ENCODE measurements at places on chromosomes 6 and 20.

DNA sequence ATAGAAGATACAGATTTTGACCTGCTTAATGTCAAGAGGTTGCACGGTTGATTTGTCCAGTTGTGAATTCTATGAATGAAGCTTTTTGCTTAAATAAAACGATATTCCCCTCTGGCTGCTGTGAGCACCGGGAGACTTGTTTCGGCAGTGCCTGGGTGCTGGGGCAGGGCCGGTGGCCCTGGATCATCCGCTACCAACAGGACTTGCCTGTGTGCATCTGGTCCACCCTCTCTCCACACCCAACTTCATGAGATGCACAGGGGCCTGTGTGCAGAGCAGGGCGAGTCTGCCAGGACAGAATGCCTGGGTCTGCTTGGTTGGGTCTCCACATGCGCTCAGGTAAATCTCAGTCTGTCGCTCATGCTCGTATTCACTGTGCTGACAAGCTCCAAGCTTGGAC is 65.5 kb downstream of the TSHZ2 start:
- no peak for DNase-seq

GRCh38 chr6:46687619-46688097 is at the start of gene TDRD6:
Gene TDRD6, plus strand, starts transcription at chr6:46687885. Its CDS starts 244 bp downstream, at chr6:46688129.
- DNase-seq, result no peak

DNA sequence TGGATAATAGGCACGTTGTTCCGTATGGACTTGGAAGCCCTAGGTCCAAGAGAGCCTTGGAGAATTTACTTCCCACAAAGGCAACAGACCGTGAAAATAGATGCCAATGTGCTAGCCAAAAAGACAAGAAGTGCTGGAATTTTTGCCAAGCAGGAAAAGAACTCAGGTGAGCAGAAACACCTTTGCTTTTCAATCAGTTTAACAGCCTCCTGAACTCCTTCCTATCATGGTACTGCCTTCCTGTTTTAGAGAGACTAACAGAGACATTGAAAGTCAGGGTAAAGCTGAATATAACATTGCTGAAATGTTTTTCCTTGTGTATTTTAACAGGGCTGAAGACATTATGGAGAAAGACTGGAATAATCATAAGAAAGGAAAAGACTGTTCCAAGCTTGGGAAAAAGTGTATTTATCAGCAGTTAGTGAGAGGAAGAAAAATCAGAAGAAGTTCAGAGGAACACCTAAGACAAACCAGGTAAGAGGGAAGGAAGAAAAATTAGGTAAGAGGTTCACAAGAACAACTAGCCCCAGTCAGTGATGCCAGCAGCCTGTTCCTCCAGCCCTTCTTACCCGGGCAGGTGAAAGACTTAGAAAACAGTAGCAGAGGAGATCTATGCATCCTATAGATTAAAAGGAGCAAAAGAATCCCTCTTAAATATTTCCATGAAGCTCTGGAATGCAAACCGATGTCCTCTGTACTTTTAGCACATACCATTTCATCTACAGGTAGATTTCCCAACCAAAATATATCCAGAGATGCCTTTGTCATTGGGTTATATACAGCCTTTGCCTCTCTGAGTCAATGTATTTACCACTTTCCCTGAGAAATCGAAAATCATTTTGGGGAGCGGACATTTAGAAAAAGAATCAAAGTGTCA is 4.0 kb downstream of the EDN1 start:
- no peak for DNase-seq

- DNase-seq, result no peak
These were observed 5.7 kb downstream of the CDC40 start for GRCh38 chr6:110185879-110186278.

DNA sequence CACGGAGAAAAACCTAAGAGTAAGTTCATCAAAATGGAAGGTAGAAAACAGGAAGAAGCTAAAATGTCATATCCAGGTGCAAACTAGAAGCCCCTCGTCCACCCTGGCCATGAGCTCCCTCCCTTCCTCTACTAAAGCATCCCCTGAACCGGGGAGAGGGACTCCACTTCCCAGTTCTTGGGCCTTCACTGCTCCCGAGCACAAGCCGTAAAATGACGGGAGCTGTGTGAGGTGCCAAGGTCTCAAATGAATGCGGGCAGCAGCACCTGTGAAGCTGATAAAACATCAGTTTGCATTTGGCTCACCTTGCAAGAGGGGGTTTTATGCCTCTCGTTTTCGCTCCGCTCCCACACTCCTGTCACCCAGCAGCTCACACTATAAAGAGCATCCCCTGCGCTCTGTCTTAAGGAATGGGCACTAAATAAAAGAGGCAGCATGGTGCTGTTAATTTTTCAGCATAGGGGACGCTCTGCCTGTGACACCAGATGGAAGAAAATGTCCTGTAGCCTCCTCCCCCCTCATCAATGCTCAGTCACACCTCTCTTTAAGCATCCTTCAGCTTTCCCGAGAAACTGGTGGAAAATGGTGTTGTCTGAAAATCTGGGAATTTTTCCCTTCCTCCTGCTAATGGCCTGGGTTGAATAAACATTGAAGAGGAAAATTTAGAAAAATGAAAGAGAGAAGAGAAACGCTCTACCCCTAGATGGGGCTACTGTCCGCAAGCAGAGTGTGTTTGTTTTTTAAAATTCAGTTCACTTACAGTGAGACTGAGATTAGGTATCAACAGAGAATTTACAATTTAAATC is 563.0 kb upstream of the AGPAT4 start:
- no peak for DNase-seq

GRCh38 chr20:51713213-51713598 is 55.0 kb downstream of the ATP9A start:
- DNase-seq, result no peak
